ENCODE measurements at places on chromosomes 2 and 18. TPM values are rescaled to one million over a fixed set of nuclear protein-coding genes. Genes with fewer than 3 reads are reported as not detected.

PCARE gene
- 0.04 TPM for polyA plus RNA-seq

CCDC74B gene
- polyA plus RNA-seq: 5.5 TPM

NEMP2 gene
- 7.8 TPM for polyA plus RNA-seq

DNA sequence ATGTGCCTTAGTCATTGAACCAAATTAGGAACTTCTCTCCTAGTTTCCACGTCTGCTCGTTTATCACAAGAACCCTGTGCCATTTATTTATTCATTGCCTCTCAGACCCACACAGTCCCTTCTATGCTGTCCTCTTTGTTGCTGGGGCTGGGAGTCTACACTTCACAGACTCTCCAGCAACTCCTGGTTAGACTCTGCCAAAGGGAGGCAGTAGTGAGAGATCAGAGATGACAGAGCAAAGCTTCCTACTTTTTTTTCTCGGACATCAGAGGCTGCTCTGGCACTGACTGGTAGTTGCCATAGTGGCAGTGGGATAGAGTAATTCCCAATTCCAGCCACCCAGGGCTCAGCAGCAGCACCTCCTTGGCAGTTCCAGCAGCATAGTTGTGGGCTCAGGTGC lies 277.5 kb downstream of the BCL11A start:
- DNase-seq: no peak

DNA sequence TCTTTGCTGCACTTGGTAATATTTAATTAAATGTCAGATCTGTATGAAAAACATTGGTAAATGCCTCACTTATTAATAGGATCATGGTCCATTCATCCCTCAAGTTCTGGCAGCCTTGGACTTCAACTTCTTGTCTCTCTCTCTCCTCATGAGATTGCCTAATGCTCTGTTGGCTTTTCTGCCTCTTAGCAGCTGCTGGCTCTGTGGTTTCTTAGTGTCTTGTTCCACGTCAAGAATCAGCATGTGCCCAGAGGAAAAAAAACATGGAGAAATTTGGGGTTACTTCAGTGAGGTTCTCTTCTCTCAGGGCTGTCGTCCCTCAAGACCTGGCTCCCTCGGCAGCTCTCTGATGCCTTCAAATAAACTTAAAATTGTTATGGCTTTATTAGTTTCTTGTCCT lies 75.4 kb downstream of the TAF4B start:
- DNase-seq: no peak

- no peak for DNase-seq
Measured at GRCh38 chr2:151043484-151043883, 218.2 kb downstream of the RBM43 start.

GRCh38 chr2:64609942-64610281 lies 43.8 kb downstream of the SERTAD2 start:
- no peak for DNase-seq
